ENCODE measurements at places on chromosomes 16 and 17.

GRCh38 chr17:55212880-55213279 lies 51.9 kb upstream of the HLF start:
- DNase-seq, result no peak

DNA sequence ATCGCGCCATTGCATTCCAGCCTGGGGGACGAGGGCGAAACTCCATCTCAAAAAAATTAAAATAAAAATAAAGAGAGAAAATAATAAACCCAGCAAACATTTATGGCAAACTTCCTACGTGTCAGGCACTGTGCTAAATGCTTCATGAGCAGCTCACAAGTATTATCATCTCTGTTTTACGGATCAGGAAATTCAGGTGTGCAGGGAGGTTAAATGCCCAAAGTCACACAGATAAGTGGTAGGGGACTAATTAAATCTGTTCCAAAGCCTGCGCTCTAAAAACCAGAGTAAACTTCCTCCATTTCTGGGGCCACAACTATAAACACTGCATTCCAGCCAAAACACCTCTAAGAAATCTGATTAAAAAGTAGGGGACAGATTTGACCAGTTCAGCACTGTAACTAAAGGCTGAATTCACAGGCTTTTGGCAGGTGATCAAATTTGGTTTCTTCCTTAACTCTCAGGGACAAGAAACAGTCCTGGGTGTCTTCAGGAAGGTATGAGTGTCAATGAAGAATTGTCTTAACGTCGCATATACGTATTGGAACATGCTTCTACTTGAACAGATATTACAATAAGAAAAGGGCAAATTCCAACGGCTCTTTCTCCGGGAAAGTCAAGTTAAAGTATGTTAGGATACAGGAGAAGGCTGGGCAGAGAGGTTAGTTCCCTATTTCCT lies 996 bp downstream of the STRADA start:
- DNase-seq, result no peak

GRCh38 chr17:4574448-4575045 lies 9.8 kb upstream of the SMTNL2 start:
- DNase-seq, result no peak

DNA sequence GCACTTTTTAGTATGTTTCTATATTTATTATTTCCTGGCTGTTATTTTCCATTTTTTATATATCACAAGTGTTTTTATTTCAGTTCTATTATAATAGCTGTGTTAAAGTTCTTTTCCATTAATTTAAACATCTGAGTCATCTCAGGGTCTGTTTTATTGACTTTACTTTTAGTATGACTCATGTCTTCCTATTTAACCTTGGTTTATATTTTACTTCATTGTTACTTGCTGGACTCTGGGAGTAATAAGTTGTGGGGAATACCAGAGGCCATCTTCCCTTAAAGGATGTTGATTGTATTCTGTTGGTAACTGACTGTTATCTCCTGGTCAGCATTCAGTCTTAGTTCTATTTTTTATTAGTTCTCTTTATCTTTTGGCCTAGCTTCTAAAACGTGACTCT lies 1508.2 kb downstream of the CDH11 start:
- DNase-seq, result no peak

DNA sequence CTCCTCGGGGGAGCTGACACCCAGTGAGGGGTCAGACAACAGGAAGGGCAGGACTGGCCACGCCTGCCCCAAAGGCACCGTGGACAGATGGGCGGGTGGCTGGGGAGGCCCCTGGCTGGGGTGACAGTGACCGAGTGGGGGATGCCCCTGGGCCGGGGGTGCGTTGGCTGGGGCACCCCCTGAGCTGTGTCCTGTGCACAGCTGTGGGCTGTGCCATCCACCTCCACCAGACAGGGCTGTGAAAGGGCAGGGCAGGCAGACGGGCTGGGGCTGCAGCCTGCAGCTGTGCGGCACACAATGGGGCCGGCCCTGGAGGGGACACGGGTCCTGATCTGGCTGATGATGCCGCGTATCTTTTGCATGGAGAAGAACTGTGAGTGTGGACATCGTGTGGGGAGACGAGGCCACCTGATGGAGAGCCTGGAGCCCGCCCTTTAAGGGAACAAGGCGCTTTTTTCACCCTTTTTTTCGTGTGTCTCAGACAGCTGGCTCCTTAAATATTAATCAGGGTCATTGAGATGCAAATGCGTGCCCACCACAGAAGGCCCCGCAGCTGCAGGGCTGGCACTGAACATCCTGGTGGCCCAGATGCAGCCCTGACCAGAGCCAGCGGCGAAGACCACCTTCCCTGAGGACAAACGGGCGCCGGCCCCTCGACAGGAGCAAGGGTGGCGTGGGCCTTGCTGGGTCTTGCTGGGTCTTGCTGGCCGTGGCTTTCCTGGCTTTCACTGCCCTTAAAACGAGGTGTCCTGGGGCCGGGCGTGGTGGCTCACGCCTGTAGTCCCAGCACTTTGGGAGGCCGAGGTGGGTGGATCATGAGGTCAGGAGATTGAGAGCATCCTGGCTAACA lies 42.4 kb upstream of the GNG13 start:
- no peak for DNase-seq

- DNase-seq, result no peak
These were observed 273.4 kb downstream of the CEP112 start for GRCh38 chr17:65918500-65918899.

DNA sequence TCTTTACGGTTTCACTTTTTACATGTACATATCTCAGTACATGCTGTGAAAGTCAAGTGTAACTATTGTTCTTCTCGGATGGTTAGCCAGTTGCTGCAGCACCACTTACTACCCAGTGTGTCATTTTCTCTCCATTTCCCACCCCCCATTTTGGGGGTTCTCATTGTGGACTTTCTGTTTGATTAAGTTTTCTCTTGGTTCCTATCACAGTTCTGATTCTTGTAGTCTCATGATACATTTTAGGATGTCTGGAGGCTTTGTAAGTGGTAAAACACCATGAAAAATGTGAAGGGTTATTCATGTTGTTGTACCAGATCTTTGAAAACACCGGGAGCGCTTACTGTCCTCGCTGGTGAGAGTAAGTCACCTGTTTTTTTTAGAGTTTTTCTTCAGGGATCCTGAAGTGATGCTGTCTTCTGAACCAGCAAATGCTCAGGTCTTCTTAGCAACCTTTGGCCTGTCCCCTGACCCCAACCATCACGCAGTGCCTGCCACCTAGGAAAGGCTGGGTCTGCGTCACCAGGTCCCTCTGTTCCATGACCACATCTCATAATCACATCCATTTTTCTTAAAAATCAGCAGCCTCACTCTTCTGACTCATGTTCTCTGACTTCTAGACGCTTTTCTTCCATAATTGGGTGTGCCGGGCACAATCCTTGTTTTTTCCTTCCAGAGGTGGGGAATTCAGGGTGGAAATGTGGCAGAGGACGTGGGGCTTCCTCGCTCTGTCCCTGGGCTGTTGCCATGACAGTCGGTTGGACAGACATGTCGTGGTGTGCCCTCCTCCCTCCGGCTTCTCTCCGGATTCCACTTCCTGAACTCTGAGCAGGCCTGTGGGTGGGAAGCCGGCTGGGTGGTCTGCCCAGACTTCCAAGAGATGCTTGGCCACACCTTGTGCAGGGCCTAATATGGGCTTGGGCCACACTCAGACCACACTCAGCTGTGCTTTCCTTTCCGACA lies 102.6 kb downstream of the NTN1 start:
- no peak for DNase-seq

- no peak for DNase-seq
These were observed 12.9 kb downstream of the MXRA7 start for GRCh38 chr17:76697702-76698465.

GRCh38 chr16:85794696-85795095 lies 4.6 kb downstream of the EMC8 start:
- no peak for DNase-seq

DNA sequence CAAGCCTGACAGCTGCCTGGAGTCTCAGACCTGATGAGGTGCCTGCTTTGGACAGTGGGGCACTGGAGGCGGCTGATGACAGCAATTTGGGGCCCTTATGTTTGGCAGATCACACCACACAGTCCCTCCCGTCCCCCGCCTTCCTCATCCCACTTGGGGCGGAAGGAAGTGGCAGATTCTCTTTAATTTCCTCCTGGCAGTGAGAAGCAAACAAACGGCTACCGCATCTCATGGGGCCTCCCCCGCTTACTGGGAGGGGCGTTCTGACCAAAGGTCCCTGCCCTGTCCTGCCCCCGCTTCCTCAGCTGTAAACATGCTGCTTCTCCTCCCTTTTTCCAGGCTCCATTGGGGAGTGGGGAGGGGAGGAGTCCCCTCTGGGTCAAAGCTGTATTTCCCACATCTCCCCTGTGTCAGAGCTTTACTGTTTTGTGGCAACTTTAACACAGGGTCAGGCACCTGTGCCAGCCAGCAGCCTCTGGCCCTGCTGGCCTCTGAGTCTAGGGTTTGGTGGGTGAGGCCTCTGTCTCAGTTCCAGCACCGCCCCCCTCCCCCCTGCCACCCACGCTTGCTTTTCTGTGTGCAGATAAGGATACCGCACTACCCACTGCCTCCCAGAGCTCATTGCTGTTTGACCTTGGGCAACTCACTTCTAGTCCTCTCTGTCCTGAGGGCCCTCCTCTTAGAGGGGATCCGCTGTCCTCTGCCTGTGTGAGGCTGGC lies 5.4 kb upstream of the NFATC3 start:
- DNase-seq, result no peak

GRCh38 chr16:24977678-24978075 lies 37.5 kb downstream of the ARHGAP17 start:
- no peak for DNase-seq

- DNase-seq, result no peak
These were observed 127.3 kb upstream of the NUDT7 start for GRCh38 chr16:77594799-77595596.

DNA sequence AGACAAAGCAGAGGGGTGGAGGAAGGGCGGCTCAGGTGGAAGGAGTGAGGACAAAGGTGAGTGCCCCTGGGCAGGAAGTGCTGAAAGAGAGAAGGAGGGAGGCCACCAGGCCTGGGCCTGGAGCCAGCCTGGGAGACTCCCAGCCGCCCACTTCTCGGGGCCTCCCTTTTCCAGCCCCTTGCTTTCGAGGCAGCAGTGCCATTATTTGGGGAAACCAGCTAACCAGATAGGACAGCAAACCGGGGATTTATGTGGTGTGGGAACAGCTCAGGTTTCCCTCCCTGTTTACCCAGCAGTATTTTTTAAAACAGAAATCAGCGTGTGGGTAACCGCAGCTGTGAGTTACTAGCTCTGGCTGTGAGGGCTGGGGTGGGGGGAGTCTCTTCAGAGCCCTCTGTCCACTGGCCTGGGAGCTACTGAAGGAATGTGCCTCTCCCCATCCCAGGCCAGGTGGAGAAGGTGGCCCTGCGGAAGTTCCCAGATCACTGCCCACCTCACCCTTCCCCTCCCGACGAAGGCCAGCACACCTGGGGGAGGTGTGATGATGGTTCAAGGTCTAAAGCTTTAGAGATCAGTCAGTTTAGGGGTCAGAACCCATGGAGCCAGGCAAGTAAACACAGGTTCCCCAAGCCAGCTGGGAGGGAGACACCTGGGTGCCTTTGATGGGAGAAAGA lies 8.4 kb upstream of the MEOX1 start:
- no peak for DNase-seq

DNA sequence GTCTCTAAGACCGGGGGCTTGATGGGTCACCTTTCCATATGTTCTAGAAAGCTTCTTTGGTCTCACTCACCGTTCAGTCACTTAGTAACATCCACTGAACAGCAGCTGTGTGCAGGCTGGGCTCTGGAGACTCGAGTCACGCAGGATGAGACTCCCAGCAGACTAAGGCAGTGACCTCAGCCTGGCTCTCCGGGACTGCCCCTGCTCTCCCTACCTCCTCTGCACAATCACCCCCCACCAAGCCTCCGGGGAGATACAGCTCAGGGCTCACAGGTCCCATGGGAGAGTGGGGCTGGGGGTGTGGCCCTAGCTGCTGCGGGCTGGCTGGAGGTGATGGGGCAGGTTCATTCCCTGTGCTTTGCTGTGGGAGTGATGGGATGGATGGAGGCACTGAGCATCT lies 14.1 kb downstream of the FLYWCH2 start:
- no peak for DNase-seq

DNA sequence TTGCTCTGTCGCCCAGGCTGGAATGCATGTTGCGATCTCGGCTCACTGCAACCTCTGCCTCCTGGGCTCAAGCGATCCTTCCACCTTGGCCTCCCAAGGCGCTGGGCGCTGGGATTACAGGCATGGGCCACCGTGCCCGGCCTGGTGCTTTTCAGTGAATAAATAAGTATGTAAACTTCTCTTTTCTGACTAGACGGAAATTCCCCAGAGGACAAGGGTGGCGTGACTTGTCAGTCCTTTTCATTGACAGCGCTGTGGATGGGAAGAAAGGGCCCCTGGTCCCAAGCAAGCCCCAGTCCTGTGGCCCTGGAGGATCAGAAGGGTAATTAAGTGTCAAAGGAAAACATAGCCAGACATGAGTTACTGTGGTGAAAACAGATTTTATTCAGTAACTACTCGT lies 9.6 kb upstream of the SPN start:
- DNase-seq, result no peak

DNA sequence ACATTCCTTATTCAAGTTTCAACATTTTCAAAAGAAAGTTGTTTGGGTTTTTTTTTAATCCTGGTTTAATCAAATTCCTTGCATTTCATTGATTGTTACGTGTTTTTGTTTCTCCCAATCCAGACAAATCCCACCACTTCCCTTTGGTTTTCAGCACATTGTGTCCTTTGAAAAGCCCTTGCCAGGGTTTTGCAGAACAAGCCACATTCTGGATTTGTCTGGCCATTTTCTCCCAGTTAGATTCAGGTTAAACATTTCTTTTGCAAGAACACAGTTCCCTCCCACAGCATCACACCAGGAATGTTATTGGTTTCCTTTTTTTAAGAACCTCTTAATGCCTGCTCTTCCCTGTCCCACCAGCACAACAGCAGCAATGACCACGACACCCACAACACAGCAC lies 278.0 kb upstream of the SALL1 start:
- DNase-seq, result no peak

DNA sequence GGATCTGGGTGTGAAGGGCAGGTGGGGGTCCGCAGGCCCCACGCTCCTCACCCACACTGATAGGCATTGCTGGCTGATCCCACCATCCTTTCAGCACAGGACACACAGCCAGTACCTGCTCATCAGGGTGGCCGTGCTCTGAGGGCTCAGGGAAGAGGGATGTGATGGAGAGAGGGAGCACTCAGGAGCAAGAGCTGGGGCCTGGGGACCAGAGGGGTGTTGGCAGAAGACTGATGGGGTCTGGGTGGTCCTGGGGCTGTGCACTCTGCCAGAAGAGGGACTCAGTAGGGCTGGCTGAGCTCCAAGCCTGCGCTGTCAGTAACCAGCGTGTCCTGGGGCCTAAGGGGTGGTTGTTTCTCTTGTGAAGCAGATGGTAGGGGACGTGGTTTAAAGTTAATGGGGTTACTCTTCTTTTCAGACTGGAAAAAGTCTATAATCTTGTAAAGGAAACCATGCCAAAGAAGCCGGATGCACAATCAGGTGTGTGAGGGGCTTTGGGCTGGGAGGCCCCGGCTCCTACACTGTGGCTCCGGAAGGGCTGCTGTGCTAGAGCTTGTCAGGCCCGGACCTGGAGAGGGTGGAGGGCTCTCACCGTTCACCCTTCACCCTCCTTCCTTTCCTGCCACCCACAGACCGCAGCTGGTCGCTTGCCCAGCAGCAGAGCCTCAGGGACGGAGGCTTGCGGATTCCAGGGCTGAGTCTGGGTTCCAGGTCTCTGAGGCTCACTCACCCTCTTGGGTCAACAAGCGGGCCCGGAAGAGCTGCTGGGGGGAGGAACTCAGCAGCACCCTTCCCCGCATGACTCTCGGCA lies 27.8 kb downstream of the POLR3E start:
- no peak for DNase-seq
